ENCODE measurements at places on chromosomes 12 and 14.

DNA sequence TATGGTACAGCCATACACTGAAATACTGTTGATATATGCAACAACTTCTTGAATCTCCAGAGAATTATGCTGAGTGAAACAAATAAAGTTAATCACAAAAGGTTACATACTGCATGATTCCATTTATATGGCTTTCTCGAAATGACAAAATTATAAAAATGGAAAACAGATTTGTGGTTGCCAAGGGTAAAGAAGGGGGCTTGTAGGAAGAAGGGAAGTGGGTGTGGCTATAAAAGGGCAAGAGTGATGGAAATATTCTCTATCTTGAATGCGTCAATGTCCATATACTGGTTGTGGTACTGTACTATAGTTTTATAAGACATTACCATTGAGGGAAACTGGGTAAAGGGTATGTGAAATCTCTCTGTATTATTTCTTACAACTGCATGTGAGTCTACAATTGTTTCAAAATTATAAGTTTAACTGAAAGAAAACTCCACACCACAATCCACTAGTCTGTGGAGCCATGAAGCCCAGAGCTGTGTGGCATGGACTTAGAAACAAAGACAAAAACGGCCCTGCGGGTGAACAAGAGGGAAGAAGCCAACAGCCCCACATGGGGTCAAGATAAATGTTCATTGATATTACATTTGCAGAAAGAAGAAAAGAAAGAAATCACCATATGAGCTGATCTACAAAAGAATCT lies 18.3 kb upstream of the TSPAN11 start:
- DNase-seq = no peak

DNA sequence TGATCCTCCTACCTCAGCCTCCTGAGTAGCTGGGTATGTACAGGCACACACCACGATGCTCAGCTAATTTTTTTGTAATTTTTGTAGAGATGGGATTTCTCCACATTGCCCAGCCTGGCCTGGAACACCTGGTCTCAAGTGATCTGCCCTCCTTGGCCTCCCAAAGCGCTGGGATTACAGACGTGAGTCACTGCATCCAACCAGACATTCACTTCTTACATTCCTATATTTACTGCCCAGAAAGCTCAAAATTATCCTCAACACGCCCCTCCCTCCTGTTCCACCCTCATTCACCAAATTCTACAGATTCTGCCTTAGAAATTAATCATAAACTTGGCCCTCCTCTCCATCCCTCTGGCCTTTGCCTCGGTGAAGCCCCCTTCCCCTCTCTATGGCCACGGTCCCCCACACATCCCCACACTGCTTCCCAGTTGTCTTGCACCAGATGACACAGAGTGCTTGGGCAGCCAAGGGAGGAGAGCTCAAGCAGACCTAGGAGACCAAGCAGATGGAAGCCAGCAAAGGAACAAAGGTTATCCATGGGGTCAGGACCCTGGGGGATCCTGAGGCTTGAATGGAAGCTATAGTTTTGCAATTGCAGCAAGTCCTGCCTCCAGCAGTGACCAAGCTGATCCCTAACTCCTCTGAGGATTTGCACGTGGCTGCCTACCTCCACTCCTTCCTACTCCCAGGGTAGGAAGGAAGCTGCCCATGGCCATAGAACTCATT lies 213.2 kb upstream of the FOXN3 start:
- DNase-seq = no peak

DNA sequence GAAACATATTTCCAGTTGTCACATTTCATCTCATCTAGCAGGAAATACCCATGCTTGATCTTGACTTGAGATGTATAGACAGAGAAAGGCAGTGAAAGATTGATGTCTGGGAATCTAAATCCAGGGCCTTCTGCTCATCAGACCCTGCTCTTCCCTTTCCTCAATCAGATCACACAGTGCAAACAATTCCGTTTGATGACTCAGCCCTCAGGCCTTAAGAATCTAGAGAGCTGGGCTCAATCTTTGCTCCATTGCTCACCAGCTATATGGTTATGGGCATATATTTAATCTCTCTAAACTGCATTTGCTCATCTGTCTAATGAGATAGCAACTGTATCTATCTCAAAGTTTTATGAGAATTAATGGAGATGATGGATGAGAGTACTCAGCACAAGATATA lies 201.8 kb upstream of the CCDC196 start:
- no peak for DNase-seq

- no peak for DNase-seq
Observed at GRCh38 chr14:71267007-71267513, 359.8 kb downstream of the PCNX1 start.

- DNase-seq = no peak
Observed at GRCh38 chr14:95391331-95391730, 71.6 kb upstream of the CLMN start.

GRCh38 chr14:92341791-92342190 lies 18.8 kb downstream of the SLC24A4 start:
- no peak for DNase-seq

- no peak for DNase-seq
Observed at GRCh38 chr14:102998393-102998792, 59.0 kb downstream of the CDC42BPB start.

DNA sequence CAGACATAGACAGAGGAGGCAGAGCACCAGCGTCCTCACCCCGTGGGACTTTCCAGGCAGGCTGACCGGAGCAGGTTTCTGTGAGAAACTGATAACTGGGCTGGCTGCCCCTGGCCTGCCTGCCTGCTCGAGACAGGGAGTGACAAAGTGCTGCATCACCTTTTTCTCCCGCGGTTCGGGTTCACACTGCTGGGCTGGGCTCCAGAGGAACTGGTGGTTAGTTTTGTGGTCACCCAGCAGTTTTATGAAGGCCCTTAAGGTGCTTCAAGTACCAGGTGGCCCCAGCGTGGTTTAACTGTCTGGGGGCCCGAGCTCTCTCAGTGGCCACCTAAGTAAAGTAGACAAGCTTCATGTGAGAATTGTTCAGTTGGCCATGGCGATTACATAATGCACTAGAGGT lies 1073.6 kb downstream of the BCL11B start:
- no peak for DNase-seq

Data from GM19239 (cell line).